OCI-LY7 (cell line): ENCODE measurements at places on chromosomes 5 and 9.

DNA sequence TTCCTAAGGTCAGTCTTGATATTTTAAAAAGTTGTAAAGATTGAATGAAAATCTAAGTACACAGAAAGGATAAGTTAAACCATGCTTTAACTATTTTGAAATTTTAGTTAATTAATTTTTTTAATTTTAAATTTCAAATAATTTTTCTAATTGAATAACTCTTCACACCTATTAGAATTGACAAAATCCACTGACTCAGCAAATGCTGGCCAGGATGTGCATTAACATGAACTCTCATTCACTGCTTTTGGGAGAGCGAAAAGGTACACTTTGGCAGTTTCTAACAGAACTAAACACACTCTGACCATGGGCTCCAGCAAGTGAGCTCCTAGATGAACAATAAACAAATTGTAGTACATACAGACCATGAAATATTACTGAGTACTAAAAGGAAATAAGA lies 209.5 kb downstream of the PTPRD start:
- no peak for DNase-seq

DNA sequence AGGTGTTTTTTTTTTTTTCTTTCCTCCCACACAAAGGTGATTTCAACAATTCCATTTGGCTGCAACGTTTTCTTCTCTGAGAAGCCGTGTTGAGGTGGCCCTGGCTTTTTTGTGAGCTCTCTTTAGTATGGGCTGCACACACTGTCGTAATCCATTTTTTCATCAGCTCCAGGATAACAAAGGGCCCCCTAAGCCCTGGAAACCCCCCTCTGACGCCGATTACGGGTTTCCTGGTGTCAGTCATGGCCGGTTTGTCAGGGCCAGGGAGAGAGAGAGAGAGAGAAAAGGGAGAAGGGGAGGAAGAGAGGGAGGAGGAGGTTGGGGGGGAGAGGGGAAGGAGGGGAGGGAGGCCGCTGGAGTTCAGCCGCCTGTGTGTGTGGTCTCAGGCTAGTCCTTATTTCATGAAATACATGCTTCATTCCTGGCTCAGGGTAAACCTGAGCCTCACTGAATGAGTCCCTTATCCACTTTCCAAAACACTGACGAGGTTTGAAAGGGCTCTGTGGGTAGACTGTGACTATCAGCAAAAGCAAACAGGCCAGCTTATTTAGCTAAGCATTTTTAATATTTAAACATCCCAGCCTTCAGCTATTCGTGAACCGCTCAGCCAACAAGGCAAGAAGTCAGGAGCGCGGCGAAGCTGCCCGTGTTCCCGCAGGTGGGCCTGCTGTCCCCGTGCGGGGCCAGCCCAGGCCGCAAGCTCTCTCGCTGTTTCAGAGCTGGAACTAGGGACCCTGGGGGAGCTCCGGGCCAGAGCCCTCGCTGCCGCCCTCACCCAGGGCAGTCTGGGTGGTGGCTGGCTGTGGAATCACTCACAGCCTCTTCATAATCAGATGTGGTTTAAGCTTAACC lies 172.8 kb downstream of the ERCC6L2 start:
- DNase-seq = no peak

- no peak for DNase-seq
Measured at GRCh38 chr5:21826884-21827283, 1026.3 kb downstream of the CDH12 start.

- DNase-seq = no peak
Measured at GRCh38 chr9:68932458-68932857, 81.5 kb downstream of the PRKACG start.

- peak; percentile 60 for DNase-seq
Measured at GRCh38 chr9:546797-547223, 294.7 kb upstream of the DMRT1 start.

DNA sequence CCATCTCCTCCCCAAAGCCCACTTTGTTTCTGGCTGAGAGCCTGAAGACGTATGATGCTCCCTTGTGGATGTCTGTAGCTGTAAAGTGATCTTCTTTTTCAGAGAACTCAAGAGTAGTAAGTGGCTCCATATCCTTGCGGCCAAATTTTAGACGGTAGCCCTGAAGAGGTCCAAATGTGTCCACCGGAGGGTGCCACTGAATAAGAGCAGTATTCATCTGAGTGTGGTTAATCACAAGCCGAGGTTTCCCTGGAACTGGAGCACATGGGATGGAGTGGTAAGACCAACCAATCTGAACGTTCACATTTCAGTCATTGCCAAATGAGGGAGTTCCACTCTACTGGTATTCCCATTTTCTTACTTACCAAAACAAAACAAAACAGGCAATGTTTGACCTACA lies 686.5 kb upstream of the DMAC1 start:
- DNase-seq = no peak

- DNase-seq = no peak
Measured at GRCh38 chr9:68627594-68627993, 77.4 kb upstream of the PIP5K1B start.

DNA sequence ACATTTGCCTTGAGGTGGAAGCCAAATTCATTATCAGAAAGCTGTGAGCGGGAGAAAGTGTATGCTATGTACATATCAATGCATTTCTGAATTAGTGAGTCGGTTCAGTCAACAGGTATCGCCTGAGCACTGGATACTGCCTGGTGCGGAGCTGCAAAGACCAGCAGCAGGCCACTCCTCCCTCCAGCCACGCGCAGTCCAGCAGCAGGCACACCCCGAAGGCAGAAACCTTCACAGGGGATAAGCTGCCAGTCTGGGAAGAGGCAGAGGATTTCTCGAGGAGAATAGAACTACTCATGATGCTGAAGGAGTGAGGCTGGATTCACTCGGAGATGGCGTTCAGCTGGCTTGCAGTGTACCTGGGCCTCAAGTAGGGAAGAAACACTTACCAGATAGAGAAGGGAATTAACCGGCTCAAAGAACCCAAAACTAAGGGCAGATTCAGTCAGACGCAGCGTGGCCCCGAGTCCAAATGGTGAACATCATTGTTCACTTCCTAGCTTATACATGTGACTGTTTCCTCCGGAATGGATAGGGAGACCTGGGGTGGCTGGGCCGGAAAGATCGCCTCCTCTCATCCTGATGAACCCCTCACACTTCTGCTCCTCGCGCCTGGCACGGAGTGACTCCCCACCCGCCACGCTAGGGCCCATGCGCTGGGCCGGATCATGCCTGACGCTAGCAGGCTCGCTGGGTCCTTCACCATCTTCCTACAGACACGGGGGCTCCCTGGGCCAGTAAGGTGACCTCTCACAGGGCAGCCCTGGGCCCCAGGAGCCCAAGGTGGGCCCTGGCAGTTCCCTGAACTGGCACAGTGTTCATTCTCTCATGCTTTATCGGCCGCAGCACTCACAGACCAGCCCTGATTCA lies 78.1 kb upstream of the SPATA31C2 start:
- DNase-seq = no peak

GRCh38 chr5:178642351-178642909 lies 15.6 kb upstream of the CLK4 start:
- DNase-seq = no peak

DNA sequence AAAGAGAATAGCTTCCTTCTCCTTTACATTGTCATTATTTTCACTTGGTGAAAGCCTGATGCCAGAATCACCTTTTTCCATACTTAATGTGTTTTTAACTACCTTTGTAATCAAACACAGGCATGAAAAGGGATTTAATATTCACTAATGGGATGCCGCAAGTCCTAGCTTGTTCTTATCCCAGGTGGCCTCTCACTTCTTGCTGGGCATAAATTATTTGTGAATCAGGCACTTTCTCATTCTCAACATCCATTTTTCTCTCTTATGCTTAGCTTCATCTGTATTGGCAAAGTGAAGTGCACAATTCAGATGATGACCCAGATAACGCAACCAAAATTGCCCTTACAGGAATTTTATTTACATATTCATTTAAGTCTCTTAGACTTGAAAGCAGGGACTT lies 10.9 kb downstream of the ACTL7B start:
- no peak for DNase-seq

DNA sequence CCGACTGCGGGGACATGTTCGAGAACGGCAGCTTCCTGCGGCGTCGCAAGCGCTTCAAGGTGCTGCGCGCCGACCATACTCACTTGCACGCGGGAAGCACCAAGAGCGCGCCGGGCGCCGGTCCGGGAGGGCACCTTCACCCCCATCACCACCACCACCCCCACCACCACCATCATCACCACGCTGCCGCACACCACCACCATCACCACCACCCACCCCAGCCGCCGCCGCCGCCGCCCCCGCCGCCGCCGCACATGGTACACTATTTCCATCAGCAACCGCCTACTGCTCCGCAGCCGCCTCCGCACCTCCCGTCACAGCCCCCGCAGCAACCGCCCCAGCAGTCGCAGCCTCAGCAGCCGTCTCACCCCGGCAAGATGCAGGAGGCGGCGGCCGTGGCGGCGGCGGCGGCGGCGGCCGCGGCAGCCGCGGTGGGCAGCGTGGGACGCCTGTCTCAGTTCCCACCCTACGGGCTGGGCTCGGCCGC lies 514 bp downstream of the FOXB2 start:
- no peak for DNase-seq

GRCh38 chr5:174340226-174340625 lies 294.7 kb downstream of the NSG2 start:
- no peak for DNase-seq

GRCh38 chr5:94901191-94901979 lies 282.9 kb downstream of the SLF1 start:
- no peak for DNase-seq

- DNase-seq = no peak
Measured at GRCh38 chr5:88539693-88540365, 271.2 kb upstream of the TMEM161B start.

DNA sequence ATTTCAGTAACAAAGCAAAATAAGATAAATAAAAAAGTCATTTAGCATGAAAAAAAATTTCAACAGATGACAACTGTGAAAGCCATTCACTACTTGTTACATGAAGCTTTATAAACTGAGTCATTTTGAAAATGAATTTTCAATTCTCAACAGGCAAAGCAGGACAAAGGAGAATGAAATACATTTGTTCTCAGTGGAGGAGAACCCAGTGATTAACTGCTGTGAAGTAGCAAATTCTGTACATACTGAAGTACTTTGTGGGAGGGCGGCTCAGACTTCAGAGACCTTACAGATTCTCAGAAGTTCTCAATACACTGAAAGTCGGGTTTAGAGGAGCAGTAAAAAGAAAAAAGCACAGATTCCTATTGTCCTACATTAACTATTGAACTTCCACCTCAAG lies 21.7 kb downstream of the SKIC3 start:
- DNase-seq = no peak

DNA sequence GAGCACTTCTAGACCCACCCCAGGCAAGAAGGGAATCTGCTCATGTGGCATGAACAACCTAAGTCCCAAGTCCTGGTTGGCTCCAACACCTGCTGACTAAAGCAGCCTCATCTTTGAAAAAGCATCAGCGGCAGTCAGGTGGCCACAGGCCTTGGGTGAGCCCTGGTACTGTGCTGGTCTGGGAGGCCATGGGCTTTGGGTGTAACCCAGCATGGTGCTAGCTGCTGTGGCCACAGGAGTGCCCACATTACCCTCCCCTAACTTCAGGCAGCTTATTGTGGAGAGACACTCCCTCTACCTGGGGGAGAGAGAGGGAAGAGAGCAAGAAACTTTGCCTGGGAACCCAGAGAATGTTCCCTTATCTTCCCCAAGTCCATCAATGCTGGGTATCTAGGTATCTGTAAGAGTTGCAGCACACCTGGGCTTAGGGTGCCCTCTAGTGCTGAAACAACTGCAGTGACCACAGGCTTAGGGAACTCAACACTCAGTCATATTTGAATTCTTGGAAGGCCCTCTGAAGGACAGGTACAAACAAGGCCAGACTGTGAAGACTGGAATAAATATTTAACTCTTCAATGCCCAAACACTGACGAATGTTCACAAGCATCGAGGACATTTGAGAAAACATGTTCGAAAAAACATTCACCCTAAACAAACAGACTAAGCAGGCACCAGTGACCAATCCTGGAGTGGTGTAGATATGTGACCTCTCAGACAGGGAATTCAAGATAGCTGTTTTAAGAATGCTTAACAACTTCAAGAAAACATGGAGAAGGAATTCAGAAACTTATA lies 69.9 kb upstream of the OR2K2 start:
- peak; percentile 24 for DNase-seq

DNA sequence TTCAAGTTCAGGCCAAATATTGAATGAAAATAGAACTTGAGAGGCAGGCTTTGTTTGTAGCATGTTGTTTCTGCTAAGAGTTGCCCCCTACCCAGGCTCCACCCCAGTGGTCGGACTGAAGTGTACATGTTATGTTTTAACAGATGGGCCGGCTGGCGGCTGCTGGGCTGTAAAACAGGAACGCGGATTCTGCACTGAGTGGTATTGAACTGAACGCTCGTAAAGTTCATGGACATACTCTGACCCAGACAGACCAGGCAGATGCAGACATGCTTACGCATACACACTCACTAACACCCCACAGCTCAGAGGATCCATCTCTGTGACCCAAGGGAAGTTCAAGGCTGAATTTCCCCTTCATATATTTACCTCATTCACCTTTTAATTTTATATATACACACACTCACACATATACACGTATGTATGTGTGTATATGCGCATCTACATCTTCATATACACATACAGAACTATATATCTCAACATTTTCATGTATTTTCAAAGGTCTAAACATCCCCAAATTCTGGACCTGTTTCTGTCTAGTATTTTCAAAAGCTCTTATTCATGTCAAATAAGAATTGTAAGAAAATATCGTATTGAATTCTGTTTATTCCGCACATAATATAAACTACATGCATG lies 1.4 kb downstream of the MARCHF3 start:
- peak; percentile 43 for DNase-seq

GRCh38 chr5:115817386-115817785 lies 927 bp upstream of the CDO1 start:
- DNase-seq = no peak

- no peak for DNase-seq
Measured at GRCh38 chr9:27564670-27565069, 8.6 kb downstream of the C9orf72 start.

GRCh38 chr9:124873664-124874063 lies 11.7 kb downstream of the ARPC5L start:
- DNase-seq = no peak

GRCh38 chr9:123957168-123957721 lies 27.3 kb upstream of the DENND1A start:
- no peak for DNase-seq

DNA sequence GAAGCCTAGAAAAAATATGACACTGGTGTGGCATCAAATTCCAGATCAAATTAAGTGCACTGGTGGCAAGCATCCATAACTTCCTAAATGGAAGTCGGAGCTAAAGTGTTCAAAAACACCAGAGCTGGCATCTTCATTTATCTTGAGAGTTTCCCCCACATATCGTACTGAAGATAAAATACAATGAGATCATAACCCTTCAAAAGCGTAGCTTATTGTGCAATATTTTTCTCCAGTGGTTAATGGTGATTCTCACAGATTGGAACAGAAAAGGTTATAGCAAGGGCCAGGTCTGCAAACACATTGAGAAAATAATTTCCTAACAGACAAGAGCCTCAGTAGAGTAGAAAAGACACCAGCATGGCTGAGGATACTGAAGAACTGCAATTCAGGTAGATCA lies 147.6 kb downstream of the SEMA5A start:
- no peak for DNase-seq
